ENCODE measurements at places on chromosomes 2 and 18.

GRCh38 chr2:241859017-241859435, 332 bp upstream of the PDCD1 start:
- no peaks in the 10 kb centered on the region for H3K36me3 ChIP-seq
- H3K27me3 ChIP-seq, result no peaks in the 10 kb centered on the region
- H3K4me3 ChIP-seq, result no peak overlapping the region
- no peaks in the 10 kb centered on the region for H3K4me1 ChIP-seq

DNA sequence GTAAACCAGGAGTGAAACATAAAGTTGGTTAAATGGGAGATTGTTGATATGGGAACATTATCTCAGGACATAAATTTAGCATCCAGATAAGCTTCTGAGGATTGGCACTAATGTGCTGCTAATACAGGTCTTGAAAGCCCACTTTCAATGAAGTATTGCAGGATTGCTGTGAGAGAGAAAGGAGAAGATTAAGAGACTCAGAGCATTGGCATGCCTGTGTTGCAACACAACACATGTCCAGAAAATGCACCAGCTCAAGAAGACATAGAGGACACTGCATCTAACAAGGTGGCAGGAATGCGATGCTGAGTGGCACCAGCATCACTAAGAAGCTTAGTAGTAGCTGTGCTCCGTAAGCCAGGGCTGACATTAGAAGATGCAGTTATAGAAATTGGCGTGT, 728.9 kb downstream of the SUCLG1 start:
- H3K27ac ChIP-seq, result no peak overlapping the region
- peaks cover 8% of the 10 kb centered on the region for H3K4me1 ChIP-seq
- DNase-seq, result no peak
- H3K4me3 ChIP-seq, result no peak overlapping the region

- no peaks in the 10 kb centered on the region for H3K36me3 ChIP-seq
- no peak overlapping the region for H3K4me3 ChIP-seq
- H3K27ac ChIP-seq, result no peak overlapping the region
- no peak for DNase-seq
These were observed 13.7 kb downstream of the CYB5A start for GRCh38 chr18:74278058-74278457.

GRCh38 chr2:214810671-214811070, 1.2 kb upstream of the BARD1 start:
- peak overlapping the region; percentile 67 for H3K4me3 ChIP-seq
- no peaks in the 10 kb centered on the region for H3K36me3 ChIP-seq
- no peak overlapping the region for H3K27ac ChIP-seq
- H3K4me1 ChIP-seq, result peaks cover 13% of the 10 kb centered on the region

DNA sequence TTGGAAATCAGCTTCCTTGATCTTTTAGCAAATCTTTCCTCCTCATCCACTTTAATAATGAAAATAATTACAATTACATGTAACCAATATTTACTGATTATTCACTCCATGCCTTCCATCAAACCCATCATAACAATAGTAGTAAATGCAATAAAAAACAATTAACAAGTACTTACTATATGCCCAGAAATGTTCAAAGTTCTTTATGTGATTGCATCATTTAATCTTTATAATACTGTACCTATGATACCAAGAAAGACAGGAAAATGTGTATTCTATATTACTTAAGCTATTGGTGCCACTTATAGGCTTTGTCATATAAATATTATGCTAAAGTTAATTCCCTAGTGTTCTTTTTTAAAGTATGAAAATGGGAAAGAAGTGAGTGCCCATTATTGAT, 210.2 kb upstream of the PKDCC start:
- H3K4me3 ChIP-seq, result no peak overlapping the region
- no peaks in the 10 kb centered on the region for H3K4me1 ChIP-seq

DNA sequence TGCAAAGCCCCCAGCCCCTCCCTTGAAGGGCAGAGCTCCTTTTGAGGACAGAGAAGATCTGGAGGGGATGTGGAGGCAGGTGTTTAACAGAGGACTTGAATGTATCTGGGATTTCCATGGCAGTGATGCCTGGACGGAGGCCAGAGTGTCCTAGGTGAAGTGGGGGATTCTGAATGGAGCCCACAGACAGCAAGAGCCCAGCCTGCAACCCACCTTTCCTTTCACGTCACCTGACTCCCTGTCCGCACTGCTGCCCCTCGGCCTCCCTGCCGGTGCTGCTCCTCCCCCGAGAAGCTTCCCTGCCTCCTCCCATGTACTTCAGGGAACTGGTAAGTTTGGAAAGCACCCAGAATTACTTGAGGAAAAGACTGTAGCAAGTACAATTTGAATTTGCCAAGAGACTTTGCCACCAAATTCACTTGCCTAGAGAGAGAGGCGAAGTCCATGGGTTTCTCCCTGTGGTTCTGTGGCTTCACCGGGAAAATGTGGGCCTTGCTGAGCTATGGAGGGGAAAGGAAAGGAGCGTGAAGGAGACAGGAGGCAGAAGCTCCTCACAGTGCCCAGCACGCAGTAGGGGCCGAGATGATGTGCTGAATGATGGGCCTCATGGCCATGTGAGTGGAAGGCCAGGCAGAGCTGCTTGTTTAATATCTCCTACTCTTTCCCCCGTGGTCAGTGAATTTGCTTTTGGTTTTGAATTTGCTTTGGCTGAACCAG, 13.9 kb upstream of the ASPRV1 start:
- no peaks in the 10 kb centered on the region for H3K27me3 ChIP-seq
- H3K4me1 ChIP-seq, result no peaks in the 10 kb centered on the region
- H3K36me3 ChIP-seq, result no peaks in the 10 kb centered on the region
- no peak for DNase-seq
- H3K4me3 ChIP-seq, result no peak overlapping the region

- H3K36me3 ChIP-seq, result peaks cover 6% of the 10 kb centered on the region
- no peak for DNase-seq
- no peak overlapping the region for H3K4me3 ChIP-seq
These were observed 9.7 kb downstream of the TTLL4 start for GRCh38 chr2:218720048-218721041.

- no peaks in the 10 kb centered on the region for H3K27me3 ChIP-seq
- DNase-seq, result no peak
- no peak overlapping the region for H3K4me3 ChIP-seq
- no peak overlapping the region for H3K27ac ChIP-seq
These were observed 163.9 kb upstream of the ID2 start for GRCh38 chr2:8517850-8518498.

- H3K4me1 ChIP-seq, result no peaks in the 10 kb centered on the region
- no peaks in the 10 kb centered on the region for H3K27me3 ChIP-seq
- DNase-seq, result no peak
- no peaks in the 10 kb centered on the region for H3K36me3 ChIP-seq
- no peak overlapping the region for H3K27ac ChIP-seq
These were observed 480.9 kb downstream of the TSN start for GRCh38 chr2:122236152-122236874.

- H3K27ac ChIP-seq, result no peak overlapping the region
- H3K36me3 ChIP-seq, result peaks cover 77% of the 10 kb centered on the region
- peak; percentile 78 for DNase-seq
- H3K4me1 ChIP-seq, result peaks cover 5% of the 10 kb centered on the region
These were observed 56.0 kb upstream of the PTH2R start for GRCh38 chr2:208350610-208351009.

- peaks cover 22% of the 10 kb centered on the region for H3K4me1 ChIP-seq
- peak overlapping the region; percentile 91 for H3K27ac ChIP-seq
- DNase-seq, result peak; percentile 71
- peak overlapping the region; percentile 76 for H3K4me3 ChIP-seq
These were observed 646 bp downstream of the PHLPP1 start for GRCh38 chr18:62715759-62716615.

DNA sequence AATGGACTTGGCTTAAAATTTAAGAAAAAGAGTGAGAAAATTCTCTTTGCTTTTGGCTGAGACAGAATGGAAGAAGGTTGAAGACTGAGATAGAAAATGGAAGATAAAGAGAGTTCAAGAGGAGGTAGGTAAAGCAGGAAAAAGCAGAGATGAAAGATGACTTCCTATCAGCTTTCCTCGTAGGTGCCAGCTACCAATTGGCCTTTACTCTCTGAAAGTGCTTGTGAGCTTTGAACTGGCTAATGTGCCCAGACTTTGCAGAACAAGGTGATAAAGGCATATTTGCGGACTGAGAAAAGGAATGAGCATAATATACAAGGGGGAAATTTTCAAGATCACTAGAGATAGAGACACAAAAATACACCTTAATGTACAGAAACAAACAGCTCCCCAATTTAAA, 54.7 kb upstream of the UBE2E3 start:
- DNase-seq, result no peak
- no peak overlapping the region for H3K4me3 ChIP-seq
- no peaks in the 10 kb centered on the region for H3K27me3 ChIP-seq
- no peaks in the 10 kb centered on the region for H3K4me1 ChIP-seq

GRCh38 chr2:113963965-113964364, 74.1 kb downstream of the ACTR3 start:
- no peaks in the 10 kb centered on the region for H3K27me3 ChIP-seq
- DNase-seq, result no peak
- no peak overlapping the region for H3K4me3 ChIP-seq
- peaks cover 18% of the 10 kb centered on the region for H3K4me1 ChIP-seq

DNA sequence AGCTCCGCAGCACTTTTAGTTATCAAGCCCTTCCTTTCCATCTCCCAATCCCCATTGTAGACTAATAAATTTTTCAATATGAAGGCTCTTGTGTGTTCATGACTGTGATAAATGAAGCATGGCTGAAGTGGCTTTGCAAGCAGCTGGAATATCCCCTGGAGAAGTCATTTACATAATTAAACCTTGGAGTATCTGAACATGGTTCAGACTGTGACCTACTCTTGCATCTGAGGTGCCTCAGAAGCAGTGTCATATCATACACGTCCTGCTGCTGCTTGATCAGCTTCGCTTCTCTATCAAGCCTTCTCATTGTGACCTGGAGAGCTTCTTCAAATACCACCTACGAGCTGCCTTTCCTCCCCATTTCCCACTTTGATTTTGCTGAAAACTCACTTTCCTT, 48.4 kb upstream of the ZNF397 start:
- H3K4me3 ChIP-seq, result no peak overlapping the region
- no peaks in the 10 kb centered on the region for H3K36me3 ChIP-seq
- H3K27me3 ChIP-seq, result no peaks in the 10 kb centered on the region
- H3K4me1 ChIP-seq, result no peaks in the 10 kb centered on the region

- H3K27ac ChIP-seq, result no peak overlapping the region
- no peaks in the 10 kb centered on the region for H3K4me1 ChIP-seq
- H3K27me3 ChIP-seq, result no peaks in the 10 kb centered on the region
- H3K36me3 ChIP-seq, result no peaks in the 10 kb centered on the region
These were observed 18.0 kb upstream of the FAP start for GRCh38 chr2:162261032-162261945.

DNA sequence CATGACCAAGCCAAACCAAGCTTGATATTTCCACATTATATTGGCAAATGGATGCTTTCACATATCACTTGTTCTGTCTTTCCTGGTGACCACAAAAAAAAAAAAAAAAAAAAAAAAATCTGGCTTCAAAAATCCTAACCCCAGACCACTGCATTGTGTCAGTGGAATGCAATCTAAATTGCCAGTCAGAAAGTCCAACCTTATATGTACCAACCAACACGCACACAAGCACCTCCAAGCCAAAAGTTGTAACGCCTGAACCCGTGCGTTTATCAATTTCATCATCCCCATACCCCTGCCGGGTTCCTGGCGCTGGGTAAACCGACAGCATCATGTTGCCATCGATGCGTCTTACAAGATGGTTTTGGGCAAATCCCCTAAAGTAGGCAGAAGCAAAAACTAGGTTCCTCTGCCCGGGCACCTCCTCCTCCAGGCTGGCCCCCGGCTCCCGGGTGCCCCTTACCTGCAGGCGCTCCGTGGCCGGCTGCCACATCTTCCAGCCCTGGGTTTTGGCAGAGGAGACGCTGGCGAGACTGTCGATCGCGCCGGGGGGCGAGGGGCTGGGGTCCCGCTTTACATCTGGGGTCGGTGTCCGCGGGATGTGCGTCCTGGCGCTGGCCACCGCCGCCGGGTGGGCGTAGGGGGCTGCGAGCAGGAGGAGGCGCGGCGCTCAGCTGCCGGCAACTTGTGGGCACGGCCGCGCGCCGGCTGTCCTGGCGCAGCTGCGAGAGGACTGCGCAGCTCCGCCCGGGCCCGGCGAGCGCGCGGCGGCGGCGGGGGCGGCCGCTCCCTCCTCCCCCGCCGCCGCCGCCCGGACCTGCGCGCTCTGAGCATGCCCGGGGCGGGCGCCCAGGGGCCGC, at the start of gene PID1:
PID1 (minus strand) TSS at position 737 of the 860 bp plus-strand sequence; CDS start at position 493, 244 bp downstream.
- H3K36me3 ChIP-seq, result no peaks in the 10 kb centered on the region
- peak within 1 kb of the TSS; percentile 60 for H3K4me3 ChIP-seq
- no peaks in the 10 kb centered on the region for H3K4me1 ChIP-seq
- DNase-seq, result peak; percentile 73
- H3K27ac ChIP-seq, result no peak within 1 kb of the TSS

GRCh38 chr2:241817126-241817820, 8.3 kb downstream of the NEU4 start:
- H3K36me3 ChIP-seq, result no peaks in the 10 kb centered on the region
- no peaks in the 10 kb centered on the region for H3K27me3 ChIP-seq
- no peak overlapping the region for H3K4me3 ChIP-seq
- no peak overlapping the region for H3K27ac ChIP-seq

DNA sequence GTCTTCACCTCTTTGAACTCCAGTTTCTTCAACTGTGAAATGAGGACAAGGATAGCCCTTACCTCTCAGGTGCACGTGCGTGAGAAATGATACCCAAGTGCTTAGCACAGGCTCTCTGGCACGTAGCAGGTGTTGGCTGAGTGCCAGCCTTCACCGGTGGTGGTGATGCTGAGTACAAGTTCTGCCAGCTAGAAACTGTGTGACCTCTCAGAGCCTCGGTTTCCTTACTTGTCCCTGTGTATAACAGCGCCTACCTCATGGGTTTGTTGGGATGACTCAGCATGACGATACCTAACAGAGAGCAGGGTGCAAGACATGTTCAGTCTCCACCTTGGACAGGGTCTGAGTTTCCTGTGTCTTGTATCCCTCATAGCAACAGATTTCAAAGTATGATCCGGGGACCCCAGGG, 205.1 kb downstream of the TNS1 start:
- H3K27ac ChIP-seq, result no peak overlapping the region
- no peaks in the 10 kb centered on the region for H3K4me1 ChIP-seq
- H3K27me3 ChIP-seq, result no peaks in the 10 kb centered on the region

- no peak overlapping the region for H3K4me3 ChIP-seq
- no peaks in the 10 kb centered on the region for H3K36me3 ChIP-seq
- no peak for DNase-seq
- H3K4me1 ChIP-seq, result no peaks in the 10 kb centered on the region
- H3K27me3 ChIP-seq, result peaks cover 47% of the 10 kb centered on the region
- H3K27ac ChIP-seq, result no peak overlapping the region
These were observed 95.4 kb downstream of the DOCK10 start for GRCh38 chr2:224946895-224947294.

GRCh38 chr2:191670076-191670475, 7.9 kb upstream of the NABP1 start:
- no peak overlapping the region for H3K4me3 ChIP-seq
- H3K27ac ChIP-seq, result no peak overlapping the region
- DNase-seq, result no peak
- no peaks in the 10 kb centered on the region for H3K4me1 ChIP-seq
- no peaks in the 10 kb centered on the region for H3K36me3 ChIP-seq
- no peaks in the 10 kb centered on the region for H3K27me3 ChIP-seq

- H3K36me3 ChIP-seq, result no peaks in the 10 kb centered on the region
- no peaks in the 10 kb centered on the region for H3K27me3 ChIP-seq
- no peak overlapping the region for H3K27ac ChIP-seq
- DNase-seq, result no peak
- H3K4me3 ChIP-seq, result no peak overlapping the region
These were observed 22.2 kb downstream of the ACVR2A start for GRCh38 chr2:147867050-147867449.
